Activated T-helper 1 cell treated with anti-CD3 and anti-CD28 coated beads, Interleukin-12 subunit alpha, Interleukin-12 subunit beta, Interleukin-2, Interleukin-4 antibody, amounts not matched to agents 30 ng/mL and 10 ng/mL and 1 ng/mL, durations not matched to agents 14 hours and 24 hours and 36 hours (primary cell): ENCODE measurements at places on chromosomes 5 and 9. TPM values are rescaled to one million over a fixed set of nuclear protein-coding genes. Genes with fewer than 3 reads are reported as not detected.

DNA sequence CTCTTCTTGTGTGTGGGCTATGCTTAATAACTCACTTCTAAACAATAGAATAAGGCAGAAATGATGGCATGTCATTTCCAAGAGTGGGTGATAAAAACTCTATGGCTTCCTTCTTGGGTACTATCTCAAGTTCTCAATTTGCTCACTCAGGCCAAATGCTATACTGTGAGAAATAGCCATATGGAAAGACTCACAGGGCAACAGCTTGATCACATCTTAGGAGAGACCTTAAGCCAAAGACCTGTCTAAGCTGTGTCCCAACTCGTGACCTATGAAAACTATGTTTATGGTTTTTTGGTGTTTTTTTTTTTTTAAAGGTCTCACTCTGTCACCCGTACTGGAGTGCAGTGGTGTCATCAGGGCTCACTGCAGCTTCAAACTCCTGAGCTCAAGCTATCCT, 2.1 kb upstream of the UIMC1 start:
- peak overlapping the region; percentile 12 for H3K4me3 ChIP-seq
- H3K27me3 ChIP-seq: peaks cover 2% of the 10 kb centered on the region
- H3K27ac ChIP-seq: no peak overlapping the region
- peaks cover 9% of the 10 kb centered on the region for H3K36me3 ChIP-seq

DNA sequence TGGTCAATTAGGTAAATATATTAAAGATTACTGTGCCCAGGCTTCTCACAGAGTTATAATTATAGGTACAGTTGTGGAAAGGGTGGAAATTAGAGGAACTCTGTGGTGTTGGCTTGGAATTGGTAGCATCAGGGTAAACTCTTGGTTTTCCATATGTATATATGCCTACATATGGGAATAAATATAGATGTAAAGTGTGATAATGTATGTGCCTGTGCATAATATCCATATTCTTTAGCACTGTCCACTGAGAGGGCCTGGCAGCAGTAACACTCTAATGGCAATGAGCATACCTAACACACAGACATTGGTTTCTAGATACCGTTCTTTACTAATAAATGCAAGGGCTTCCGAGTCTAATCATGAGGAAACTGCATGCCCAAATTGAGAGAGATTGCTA, 4.0 kb upstream of the PTPDC1 start:
- no peaks in the 10 kb centered on the region for H3K4me1 ChIP-seq
- peaks cover 4% of the 10 kb centered on the region for H3K27me3 ChIP-seq
- no peak overlapping the region for H3K4me3 ChIP-seq
- no peak for DNase-seq

CDHR2 gene
- total RNA-seq: 0.08 and 0.42 TPM in 2 replicates

ANP32B gene
- 305 and 313 TPM in 2 replicates for total RNA-seq

DOCK2 gene
- 214 and 216 TPM in 2 replicates for total RNA-seq

PARP8 gene
- 22.9 and 23.0 TPM in 2 replicates for total RNA-seq
